NCI-H1092 treated with DMSO at 0.1 percent for 48 hours (cell line): ENCODE measurements at places on chromosomes 2 and 18.
A peak's percentile ranks its signal among the peaks of the same experiment; 100 is the strongest.

GRCh38 chr2:30690126-30690561 is 117.1 kb downstream of the CAPN13 start:
- DNase-seq, result no peak

- no peak for DNase-seq
Measured at GRCh38 chr2:68237404-68237803, 14.9 kb downstream of the PPP3R1 start.

DNA sequence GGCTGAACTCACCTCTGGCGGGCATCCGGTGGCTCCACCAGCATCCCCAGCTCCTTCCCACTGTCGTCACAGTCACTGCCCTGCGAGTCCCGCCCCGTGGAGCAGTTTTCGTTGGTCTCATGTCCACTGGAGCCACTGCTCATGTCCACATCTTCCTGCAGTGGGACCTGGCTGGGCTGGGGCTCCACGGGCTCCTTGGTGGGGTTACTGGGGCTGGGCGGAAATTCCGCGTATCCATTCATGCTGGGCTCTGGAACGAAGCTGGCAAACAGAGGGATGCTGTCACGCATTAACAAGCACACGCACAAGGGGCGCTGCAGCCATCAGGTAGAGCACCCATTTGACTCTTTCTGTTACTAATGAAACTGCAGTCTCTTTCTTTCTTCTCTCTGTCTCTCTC is 10.7 kb downstream of the PER2 start:
- DNase-seq, result no peak

DNA sequence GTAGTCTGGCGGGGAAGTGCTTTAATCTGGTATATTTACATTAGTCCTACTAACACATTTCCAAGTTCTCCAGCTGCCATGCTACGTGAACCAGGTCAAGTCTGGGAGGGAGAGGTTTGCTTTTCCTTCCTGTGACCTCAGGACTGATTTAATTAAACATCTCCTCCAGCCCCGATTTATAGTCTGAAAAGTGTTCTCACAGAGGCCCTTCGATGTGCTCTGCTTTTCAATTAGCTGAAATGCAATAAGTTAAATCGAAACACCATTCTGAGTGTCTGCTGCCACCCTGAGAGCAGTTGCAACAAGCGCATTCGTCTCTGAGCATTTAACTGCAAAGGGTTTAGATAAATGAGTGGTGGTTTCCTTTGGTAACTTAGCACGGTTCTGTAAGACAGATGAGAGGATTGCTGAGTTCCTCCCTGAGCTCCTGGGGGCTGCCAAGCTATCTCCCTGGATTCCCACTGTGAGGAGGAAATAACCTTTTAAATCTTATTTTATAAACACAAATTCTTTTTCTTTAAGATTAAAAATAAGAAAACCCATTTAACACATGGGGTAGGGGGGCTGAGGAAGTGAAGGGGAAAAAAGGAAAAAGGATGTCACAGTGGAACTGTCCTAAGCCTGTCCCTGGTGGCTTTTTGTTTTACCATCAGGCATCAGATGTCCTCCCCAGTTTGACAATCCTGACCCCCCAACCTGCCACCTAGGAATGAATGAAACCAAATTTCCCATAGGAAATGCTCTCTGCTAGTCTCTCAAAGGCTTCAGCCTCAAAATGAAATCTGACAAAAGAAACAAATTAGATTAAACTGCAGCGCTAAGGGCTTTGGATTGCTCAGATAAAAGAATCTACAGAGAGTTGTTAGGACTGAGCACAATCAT is 56.5 kb upstream of the CREB1 start:
- peak; percentile 75 for DNase-seq

DNA sequence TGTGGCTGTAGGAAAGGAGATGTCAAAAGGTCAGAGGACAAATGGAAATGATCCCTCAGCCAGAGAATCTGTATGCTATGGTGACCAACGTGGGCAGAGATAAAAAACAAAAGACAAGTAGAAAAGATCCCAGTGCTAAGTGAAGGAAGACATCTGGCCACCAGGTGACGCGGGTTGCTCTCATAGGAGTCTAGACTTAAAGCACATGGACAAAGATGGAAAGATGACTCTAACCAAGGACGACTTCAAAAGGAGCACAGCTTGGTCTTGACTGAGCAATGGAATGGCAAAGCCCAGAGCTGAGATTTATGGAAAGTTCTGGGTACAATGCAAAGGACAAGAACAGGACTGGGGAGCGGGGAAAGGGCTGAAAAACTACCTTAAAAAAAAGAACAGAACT is 96.8 kb downstream of the CLIP4 start:
- DNase-seq, result no peak

GRCh38 chr2:106142683-106143082 is 51.4 kb downstream of the UXS1 start:
- no peak for DNase-seq

DNA sequence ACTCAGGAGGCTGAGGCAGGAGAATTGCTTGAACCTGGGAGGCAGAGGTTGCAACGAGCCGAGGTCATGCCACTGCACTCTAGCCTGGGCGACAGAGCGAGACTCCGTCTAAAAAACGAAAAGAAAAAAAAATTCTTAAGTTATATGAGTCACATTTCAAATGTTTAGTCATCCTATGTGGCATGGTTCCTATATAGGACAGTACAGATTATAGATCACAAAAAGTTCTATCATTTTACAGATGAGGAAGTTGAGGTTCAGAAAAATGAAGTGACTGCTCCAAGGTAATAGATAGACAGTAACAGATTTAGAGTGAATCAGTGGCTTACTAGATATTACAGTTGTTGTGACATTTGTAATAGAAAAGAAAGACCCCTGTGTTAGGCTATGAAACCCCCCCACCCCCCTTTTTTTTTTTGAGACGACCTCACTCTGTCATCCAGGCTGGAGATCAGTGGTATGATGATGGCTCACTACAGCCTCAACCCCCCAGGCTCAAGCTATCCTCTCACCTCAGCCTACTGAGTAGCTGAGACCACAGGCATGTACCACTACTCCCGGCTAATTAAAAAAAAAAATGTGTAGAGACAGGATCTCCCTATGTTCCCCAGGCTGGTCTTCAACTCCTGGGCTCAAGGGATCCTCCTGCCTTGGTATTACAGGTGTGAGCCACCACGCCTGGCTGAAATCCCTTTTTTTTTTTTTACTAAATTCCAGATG is 22.7 kb downstream of the PTPN4 start:
- DNase-seq, result no peak

DNA sequence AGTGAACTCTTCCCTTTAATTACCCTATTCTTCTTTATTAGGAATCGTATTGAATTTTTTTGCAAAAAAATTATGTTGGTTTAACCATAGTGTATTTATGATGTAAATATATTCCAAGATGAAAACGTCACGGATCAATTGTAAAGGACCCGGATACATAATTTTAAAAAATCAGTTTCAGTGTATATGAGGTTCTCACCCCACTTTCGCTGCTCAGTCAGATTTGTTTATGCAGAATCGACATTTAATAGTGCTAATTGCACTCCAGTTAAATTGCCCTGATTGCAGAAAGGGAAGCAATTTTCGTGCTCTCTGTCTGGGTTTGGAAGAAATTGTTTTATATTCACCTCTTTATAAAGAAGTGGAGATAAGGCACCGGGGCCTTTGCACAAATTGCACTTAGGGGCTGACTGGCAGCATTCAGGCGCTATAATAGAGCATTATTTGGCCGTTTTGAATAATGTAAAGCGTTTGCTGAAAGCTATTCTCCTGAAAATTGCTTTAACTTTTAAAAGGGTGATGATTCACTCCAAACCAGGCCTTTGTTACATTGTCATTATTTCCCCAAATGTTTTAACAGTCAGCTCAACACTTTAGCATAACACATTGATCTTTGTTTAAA is 3.0 kb upstream of the SP9 start:
- DNase-seq, result no peak

DNA sequence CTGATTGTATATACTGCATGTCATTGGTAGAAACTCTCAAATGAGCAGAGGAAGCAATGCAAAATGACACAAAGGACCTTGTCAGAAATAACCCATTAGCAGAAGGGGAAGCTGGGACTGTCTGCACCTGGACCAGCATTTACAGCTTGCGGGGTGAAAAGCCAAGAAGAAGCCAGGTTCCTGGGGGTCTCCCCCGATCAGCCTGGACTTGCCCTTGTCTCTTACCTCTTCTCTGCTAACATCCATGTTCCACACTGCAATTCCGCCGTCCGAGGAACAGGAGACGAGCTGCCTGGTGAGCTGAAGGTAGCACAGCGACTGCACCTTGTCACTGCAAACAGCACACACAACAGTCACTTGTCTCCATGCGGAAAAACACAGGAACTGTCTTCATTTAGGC is 51.1 kb downstream of the WDFY1 start:
- no peak for DNase-seq

DNA sequence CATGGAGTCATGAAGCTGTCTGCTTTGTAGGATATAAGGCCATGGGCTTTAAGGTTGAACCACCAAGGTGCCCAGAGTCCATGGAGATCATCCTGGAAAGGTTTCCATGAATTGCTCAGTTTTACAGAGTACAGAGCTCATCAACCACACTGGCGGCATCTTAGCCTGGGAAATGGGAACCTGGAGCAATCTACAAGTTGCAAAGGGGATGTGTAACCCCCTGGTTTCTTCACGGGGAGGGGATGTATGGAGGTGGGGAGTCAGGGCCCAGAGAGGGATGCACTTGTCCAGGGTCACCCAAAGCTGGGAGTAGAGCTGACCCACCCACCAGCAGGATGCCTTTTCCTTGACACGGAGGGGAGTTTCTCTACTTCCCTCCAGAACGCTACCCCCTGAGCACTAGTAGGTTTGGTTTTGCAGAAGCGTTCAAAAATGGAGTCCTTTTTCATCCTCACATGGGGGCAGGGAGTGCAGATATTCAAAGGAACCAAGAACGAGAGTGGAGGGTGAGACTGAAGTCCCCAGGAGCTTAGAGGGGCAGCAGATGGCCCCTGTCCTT is 7.2 kb downstream of the TMEM37 start:
- no peak for DNase-seq

- DNase-seq, result no peak
Measured at GRCh38 chr2:7196883-7197282, 279.7 kb downstream of the RNF144A start.

GRCh38 chr2:160220545-160221009 is 20.5 kb upstream of the ITGB6 start:
- DNase-seq, result no peak
